CMK (cell line): ENCODE measurements at places on chromosomes 11 and 22.

- no peak for DNase-seq
These were observed 172.5 kb downstream of the TBC1D22A start for GRCh38 chr22:46934746-46935491.

DNA sequence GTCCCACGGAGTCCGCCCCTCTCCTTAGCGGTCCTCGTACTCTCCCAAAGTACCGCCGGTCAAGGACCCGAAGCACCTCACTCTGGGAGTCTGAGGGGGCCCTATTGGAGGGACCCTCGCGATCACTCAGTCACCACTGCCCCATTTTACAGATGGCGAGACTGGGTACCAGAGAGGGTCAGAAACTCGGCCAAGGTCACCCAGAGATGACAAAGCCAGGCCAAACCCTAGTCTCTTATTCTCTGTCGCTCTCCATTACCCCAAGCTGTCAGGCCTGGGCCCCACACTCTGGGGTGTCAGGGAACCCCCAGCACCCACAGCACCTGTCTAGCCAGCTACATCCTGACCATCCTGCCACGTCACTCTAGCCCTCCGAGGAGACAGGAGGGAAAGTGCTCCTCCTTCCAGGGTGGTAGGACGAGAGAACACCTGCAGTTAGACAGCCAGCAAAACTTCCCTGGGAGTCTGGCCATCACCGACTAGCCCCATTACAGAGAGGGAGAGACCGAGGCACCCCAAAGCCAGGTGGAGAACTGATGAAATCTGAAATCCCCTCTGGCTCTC is 1.4 kb upstream of the KCNJ4 start:
- DNase-seq: no peak

DNA sequence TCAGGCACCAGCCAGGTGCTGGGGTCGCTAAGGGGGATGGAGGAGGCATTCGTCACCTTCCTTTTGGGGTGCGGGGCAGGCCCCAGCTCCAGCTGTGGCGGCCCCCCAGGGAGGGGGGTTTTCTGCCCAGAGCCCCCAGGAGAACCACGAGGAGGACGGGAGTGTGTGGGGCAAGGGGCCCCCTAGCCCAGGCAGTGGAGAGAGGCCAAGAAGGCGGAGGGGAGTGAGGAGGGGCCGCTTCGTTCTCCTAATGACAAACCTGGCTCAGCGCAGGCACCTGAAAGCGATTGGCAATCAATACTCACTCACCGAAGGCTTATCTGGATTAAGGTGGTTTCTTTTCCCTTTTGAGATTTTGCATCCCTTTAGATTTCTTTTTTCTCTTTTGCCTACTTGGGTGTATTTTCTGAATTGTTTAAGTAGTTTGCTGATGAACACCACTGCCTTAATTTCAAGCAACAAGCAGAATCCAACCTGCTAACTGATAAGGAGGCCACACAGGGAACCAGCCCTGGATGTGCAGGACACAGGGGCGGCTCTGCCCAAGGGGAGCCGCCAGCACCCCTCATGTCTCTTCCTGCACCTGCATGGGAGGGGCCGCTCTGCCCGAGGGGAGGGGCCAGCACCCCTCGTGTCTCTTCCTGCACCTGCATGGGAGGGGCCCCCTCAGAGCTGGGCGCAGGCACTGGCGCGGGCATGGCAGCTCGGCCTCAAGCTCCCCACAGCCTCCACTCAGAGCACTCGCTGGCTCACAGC is 122.3 kb downstream of the BRD1 start:
- peak; percentile 66 for DNase-seq

DNA sequence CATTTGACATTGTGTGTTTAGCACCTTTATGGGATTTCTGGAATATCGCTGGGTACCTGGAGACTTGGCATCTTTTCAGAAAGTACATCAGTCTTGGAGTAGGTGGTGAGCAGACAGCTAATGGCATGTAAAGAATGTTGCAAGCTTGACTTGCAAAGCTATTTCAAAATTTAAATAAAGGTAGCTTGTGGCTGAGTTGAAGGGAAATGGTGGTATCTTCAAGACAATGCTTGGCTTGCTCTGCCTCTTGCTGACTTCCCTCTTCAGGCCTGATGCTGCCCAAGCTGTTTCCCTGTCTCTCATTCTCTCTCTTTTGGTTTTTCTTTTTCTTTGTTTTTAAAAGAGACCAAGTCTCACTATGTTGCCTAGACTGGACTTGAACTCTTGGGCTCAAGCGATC is 13.2 kb downstream of the ZNRF3 start:
- DNase-seq: no peak

DNA sequence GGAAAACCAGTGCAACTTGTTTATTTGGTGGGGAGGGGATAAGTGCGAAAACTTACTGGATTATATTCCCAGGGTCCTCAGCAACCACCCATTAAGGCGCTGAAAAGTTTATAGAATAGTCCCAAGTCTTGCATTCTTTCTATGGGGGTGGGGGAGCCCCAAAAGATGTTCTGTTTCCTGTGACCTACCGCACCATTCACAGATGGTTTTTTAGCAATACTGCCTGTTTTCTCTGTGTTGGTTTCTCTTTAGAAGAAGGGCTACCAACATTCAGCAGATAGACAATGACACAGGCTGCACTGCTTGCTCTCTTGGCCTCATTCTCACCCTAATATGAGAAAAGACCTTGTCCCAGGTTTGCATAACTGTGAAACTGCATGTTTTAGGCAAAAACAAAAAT is 86.5 kb downstream of the FAM76B start:
- no peak for DNase-seq

- DNase-seq: no peak
These were observed 1.4 kb downstream of the B3GNT6 start for GRCh38 chr11:77035580-77035979.

- no peak for DNase-seq
These were observed 136.4 kb downstream of the CCDC81 start for GRCh38 chr11:86511086-86511551.

DNA sequence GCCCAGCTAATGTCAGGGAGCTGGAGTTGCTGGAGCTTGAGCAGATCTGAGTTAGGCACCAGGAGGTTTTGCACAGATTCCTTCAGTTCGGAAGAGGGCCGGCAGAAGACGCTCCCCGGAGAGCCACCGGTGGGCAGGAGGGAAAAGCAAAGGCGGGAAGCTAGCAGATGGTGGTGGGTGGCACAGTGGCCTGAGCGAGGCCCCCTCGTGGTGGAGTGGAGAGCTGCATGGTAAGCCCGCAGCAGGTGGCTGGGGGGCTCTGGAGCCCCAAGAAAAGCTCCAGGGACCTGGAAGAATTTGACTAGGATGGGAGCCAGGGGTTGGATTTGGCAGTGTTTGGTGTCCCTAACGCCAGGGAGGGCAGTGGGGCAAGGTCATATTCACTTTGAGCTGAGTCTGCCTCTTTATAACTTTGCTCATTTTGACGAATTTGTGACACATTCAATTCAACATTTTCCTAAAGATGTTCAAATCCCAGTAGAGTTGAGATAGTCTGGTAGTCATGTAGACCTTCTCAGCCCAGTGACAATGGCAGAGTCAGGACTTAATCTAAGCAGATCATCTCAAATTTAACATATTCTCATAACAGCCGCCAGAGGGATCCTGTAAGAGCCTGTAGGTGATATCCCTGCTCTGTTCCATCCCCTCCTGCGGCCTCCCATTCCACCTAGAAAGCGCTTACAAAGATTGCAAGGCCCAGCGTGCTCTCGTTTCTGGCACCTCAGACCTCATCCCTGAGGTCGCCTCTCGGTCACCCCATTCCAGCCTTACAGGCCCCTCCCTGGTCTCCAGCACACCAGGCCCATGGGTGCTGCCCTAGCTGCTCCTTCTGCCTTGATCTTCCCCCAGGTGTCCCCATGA is 57.9 kb downstream of the TRIM29 start:
- DNase-seq: no peak

DNA sequence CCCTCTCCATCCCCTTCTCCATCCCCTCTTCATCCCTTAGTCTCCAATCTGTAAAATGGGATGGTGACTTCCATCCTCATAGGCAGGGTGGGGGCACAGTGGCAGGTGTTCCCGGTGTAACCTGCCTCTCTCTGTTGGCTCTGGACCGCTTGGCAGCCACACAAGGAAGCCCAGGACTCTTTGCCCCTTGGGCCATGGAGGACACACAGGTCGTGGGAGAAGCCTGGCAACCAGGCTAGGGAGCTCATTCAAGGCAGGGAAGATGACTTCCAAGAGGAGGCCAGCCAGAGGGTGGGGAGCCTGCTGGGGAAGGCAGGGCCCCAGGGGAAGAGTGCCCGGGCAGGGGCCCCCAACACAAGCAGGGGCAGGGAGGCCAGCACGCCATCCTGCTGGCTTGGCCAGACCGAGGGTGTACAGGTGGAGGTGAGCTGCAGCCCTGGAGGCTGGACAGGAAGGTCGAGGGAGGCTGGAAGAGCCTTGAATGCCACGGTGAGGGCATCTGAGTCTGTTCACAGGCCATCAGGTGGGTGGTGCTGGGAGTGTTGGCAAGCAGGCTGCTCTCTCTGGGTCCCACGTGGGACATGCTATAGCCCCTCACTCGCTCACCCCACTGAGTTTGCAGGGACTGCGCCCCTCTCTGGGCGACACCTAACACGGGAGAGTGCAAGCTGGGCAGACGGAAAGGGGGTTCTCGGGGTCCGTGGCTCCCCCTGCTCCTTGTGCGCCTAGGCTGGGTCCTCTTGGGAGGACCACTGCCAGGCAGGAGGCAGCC is 15.5 kb upstream of the CTSD start:
- no peak for DNase-seq

DNA sequence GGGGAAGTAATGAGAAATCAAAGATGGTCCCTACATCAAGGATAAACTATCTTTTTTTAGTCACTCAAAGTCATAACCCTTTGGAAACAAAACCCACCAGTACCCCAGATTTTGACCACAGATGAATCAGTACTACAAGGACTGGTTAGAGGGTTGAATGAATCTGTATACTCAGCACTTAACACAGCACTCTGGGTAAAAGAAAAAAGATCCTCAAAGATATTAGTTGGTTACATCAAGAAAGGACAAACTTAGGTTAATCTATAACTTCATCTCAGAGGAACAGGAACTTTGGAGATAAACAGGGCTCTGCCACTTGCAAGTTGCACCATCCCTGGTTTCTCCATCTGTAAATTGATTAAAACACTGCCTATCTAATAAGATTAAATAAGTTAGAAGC is 18.8 kb downstream of the SC5D start:
- DNase-seq: no peak

GRCh38 chr22:37752189-37753087 is 55.3 kb upstream of the GCAT start:
- no peak for DNase-seq

- DNase-seq: no peak
These were observed 11.2 kb upstream of the ACR start for GRCh38 chr22:50726643-50727340.

- no peak for DNase-seq
These were observed 11.4 kb downstream of the EHF start for GRCh38 chr11:34632105-34632791.

DNA sequence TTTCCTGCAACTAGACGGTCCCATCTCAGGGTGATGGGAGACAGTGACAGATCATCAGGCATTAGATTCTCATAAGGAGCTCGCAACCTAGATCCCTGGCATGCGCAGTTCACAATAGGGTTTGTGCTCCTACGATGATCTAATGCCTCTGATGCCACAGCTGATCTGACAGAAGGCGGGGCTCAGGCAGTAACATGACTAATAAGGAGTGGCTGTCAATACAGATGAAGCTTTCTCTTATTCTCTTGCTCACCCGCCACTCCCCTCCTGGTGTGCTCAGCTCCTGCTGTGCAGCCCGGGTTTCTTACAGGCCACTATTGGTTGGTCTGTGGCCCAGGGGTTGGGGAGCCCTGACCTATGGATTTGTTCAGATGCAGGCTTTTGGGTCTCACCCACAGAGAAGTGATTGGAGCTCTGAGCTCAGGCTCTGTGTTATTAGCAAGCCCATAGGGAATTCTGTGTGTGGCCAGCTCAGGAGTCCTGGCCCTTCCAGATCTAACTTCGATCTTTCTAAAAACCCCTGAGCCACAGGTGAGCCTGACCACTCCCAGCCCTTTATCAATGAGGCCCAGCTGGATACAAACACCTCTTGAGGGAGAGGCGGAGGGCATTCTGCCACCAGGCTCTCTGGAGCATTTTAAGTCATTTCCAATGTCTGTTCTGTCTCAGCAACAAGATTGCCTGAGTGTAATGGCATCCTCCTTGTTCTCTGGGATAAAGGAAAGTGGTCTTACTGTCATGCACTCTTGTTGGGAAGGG is 351.8 kb downstream of the BUD13 start:
- no peak for DNase-seq

- DNase-seq: no peak
These were observed 89.1 kb upstream of the DBX1 start for GRCh38 chr11:20249378-20249777.

- no peak for DNase-seq
These were observed 11.9 kb downstream of the HOATZ start for GRCh38 chr11:111526501-111526900.

GRCh38 chr22:23269441-23270211 is 89.3 kb downstream of the BCR start:
- DNase-seq: no peak

GRCh38 chr11:69497221-69497787 is 15.8 kb downstream of the LINC01488 start:
- DNase-seq: no peak

- DNase-seq: no peak
These were observed 452 bp downstream of the MACROD1 start for GRCh38 chr11:64165481-64165841.

GRCh38 chr11:132318421-132319157 is 948.2 kb downstream of the NTM start:
- DNase-seq: no peak

DNA sequence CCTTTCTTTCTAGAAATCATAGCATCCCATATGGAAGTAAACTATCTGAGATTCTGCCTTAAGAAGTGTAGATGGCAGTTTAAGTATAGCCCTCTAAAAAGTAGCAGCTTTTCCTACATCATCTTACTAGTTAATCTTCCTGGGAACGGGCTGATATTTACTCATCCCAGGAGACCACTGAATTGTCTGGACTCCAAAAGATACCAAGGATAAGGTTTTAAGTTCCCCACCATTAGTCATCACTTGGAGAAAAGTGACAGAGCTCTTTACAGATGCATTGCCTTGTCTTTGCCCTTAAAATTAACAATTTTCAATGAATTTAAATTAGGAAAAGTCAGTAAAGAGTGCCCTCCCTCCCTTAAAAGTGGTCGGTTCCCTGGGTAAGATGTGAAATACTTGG is 129.5 kb downstream of the MAML2 start:
- no peak for DNase-seq

DNA sequence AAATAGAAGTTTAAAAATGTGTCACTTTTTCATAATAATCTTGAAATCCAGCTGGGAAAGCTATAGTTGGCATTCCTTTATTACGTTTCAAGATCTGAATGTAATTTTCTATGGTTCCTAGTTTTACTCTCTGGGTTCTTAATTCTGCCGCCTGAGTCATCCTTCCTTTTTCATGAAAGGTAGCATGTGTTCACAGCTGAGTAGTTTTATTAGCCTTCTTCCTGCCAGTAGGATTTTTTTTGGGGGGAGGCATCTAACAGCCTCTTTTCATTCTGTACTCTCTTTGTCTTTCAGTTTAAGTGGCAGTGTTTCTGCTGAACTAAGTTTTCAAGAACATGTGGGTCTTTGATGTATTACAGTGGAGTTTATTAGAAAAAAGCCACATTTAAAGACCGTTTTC is 36.5 kb downstream of the OR2AG2 start:
- DNase-seq: no peak

- no peak for DNase-seq
These were observed 74.4 kb downstream of the GAB4 start for GRCh38 chr22:16933291-16934282.

GRCh38 chr11:10162222-10162621 is 131.8 kb downstream of the SBF2 start:
- DNase-seq: no peak

GRCh38 chr11:58471892-58472291 is 29.9 kb upstream of the OR5B12 start:
- no peak for DNase-seq
